Naive thymus-derived CD8-positive, alpha-beta T cell (primary cell): ENCODE measurements at places on chromosomes 12 and 14. TPM values are rescaled to one million over a fixed set of nuclear protein-coding genes. Genes with fewer than 3 reads are reported as not detected.
A peak's percentile ranks its signal among the peaks of the same experiment; 100 is the strongest.

PSMA6 gene
- 126 TPM for total RNA-seq

OR6C2 gene
- total RNA-seq, result not detected

DNA sequence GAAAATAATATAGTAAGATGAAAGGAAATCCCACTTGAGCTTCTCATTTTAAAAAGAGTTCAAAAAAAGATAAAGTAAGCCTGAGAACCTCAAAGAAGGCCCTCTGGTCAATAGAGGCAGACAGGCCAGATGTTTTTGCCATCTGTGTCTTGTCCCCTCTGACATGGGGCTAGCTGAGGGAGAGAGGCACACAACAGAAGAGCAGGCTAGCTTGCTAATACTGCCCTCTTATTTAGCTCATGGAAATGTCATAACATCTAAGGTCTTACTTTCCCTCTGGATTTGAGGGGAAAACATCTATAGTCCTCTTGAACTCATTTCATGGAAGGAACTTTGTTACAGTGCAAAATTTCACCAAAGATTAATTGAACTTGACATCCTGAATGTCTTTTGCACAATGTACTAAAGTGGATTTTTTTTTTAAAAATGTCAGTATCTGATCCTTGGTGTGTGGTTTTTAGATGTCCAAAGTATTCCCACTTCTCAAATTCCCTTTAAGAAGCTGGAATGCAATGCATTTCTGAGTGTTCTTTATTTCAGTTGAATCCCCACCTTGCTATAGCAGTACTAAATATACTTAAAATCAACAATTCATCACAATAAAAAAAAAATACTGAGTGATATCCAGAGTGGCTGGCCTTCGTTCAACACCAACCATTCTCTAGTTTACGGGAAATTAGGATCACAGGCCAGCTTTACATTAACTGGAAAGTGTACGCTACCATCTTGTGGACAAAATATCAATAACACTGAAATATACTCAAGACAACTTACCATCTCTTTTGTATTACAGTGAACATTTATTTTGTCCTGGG is 176.7 kb downstream of the PAH start:
- H3K4me3 ChIP-seq, result no peak overlapping the region
- no peaks in the 10 kb centered on the region for H3K27me3 ChIP-seq
- no peaks in the 10 kb centered on the region for H3K4me1 ChIP-seq
- H3K27ac ChIP-seq, result no peak overlapping the region
- H3K36me3 ChIP-seq, result no peaks in the 10 kb centered on the region

DNA sequence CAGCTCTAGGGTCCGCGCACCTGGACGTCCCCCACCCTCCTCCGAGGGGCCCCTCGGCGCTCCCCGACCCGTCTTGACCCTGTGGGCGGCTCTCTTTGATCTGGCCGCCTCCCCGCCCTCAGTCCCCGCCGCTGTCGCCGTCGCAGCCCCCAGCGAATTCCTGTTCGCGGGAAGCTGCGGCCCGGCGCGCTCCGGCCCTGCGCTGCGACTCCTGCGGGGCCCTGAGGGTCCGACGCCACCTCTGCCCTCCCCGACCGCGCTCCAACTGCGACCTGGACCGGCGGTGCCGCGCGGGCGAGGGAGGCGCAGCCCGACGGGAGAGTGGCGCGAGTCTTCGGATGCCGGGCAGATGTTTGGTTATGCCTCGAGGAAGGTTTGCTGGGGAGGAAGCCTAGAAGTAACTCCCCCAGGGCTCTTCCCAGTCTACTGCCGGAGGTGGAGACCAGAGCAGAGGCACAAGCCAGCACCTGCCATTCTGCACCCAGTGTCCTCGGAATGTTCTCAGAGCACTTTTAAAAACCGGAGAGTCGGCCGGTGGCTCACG is 440 bp upstream of the ISM2 start:
- peaks cover 19% of the 10 kb centered on the region for H3K27me3 ChIP-seq
- no peak overlapping the region for H3K27ac ChIP-seq
- peak; percentile 2 for DNase-seq

NDUFA12 gene
- total RNA-seq, result 67.5 TPM

DNA sequence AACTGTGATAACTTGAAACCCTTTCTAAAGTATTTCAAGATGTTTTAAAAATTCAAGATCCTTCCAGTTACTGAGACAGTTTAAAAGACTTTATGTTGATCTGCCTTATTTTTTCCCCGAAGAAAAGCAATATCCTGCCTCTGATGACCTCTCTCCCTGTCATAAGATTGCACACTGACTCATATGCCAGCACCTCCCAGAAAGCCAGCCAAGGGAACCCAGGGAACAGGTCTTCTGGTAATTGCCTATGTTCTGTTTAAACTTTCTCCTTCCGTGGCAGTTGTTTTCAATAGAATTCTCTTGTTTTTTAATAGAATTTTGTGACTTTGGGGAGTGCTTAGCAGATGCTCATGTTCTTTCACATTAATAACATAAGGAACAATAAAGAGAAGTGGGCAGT is 300.2 kb upstream of the PRKD1 start:
- no peaks in the 10 kb centered on the region for H3K27me3 ChIP-seq
- no peaks in the 10 kb centered on the region for H3K36me3 ChIP-seq
- H3K4me3 ChIP-seq, result no peak overlapping the region
- no peak overlapping the region for H3K27ac ChIP-seq
- no peak for DNase-seq
- H3K4me1 ChIP-seq, result no peaks in the 10 kb centered on the region

POTEM gene
- not detected for total RNA-seq

GRCh38 chr12:10247436-10248058 is 34.9 kb downstream of the GABARAPL1 start:
- H3K27ac ChIP-seq, result no peak overlapping the region
- no peaks in the 10 kb centered on the region for H3K27me3 ChIP-seq
- DNase-seq, result no peak
- peaks cover 32% of the 10 kb centered on the region for H3K4me1 ChIP-seq

DNA sequence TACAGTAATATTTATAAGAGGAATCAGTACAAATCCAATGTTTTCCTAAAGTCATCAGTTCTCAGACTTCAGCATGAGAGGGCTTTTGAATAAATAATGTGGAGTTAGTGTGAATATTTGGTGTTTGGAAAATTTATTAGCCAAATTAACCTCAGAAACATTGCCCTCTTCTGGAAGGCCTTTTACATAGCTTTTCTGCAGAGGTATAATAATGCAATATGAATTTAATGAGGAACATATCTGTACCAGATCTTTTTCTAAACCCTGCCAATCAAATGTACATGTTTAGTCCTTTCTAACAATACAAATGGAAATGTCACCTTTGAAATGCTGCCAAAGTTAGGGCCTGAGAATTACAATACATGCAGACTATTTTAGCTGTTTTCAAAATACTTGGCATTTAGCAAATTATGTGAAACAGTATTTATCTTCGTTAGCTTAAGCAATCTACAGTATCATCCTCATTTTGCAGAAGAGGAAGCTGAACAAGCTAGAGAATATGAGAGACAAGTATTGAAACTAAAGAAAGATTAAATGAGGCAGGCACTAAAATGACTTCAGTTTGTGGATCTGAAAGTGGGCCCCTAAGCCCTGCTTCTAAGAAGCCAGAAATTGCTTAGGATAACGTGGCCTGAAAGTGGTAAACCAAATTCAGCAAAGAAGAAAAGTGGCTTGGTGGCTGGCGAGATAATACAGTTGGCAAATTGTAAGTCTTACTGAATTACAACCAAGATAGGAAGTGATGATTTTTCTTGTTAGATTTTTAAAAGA is 60.4 kb upstream of the MANSC4 start:
- no peak for DNase-seq
- no peak overlapping the region for H3K4me3 ChIP-seq
- no peaks in the 10 kb centered on the region for H3K27me3 ChIP-seq
- H3K27ac ChIP-seq, result no peak overlapping the region
- no peaks in the 10 kb centered on the region for H3K4me1 ChIP-seq

- no peak for DNase-seq
- H3K27me3 ChIP-seq, result peaks cover 8% of the 10 kb centered on the region
- no peak overlapping the region for H3K27ac ChIP-seq
- H3K36me3 ChIP-seq, result peaks cover 5% of the 10 kb centered on the region
Observed at GRCh38 chr12:66203820-66204219, 14.8 kb downstream of the IRAK3 start.

DNA sequence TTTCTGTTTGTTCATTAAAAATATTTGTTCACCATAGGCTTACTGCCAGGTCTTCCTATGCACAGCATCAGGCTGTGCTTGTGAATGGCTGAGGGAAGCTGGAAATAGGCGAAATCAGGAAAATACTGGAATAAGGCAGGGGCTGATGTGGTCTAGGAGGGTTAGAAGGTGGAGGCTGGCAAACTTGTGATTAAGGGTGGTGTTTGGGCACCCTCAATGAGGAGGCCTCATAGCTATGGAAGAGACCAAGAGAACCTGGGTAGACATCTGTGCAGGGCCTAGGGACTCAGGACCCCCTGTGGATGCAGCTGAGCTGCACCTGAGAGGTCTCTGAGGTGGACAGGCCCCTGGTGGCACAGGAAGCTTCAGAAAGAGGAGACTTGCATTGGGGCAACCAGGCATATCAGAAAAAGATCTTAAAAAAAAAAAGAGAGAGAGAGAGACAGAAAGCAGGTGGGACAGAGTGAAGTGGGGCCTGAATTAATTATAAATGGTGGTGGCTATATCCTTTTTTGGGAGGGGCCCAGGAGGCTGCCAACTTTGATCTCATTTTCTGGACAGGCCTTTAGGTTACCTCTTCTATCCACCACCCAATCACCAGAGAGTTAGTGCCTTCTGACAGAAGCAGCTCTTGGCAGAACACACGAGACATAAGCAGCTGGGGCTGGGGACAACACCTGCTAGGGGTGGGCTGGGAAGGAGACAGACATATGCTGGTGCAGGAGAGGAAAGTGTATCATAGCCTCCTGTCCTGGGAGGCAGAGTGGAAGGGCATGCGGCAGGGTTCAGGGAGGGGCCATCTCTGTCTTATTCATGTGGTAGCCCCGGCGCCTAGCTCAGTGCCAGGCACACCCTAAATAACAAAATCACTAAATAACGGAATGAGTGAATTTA is 46.7 kb upstream of the ATP23 start:
- H3K4me3 ChIP-seq, result peak overlapping the region; percentile 61
- peaks cover 32% of the 10 kb centered on the region for H3K4me1 ChIP-seq

- H3K36me3 ChIP-seq, result no peaks in the 10 kb centered on the region
- H3K27me3 ChIP-seq, result no peaks in the 10 kb centered on the region
- no peaks in the 10 kb centered on the region for H3K4me1 ChIP-seq
- H3K4me3 ChIP-seq, result no peak overlapping the region
Observed at GRCh38 chr14:46581036-46581671, 70.4 kb downstream of the RPL10L start.

CKAP4 gene
- 13.7 TPM for total RNA-seq

FAM181A gene
- total RNA-seq, result not detected

KLRC1 gene
- 4.4 TPM for total RNA-seq

DNA sequence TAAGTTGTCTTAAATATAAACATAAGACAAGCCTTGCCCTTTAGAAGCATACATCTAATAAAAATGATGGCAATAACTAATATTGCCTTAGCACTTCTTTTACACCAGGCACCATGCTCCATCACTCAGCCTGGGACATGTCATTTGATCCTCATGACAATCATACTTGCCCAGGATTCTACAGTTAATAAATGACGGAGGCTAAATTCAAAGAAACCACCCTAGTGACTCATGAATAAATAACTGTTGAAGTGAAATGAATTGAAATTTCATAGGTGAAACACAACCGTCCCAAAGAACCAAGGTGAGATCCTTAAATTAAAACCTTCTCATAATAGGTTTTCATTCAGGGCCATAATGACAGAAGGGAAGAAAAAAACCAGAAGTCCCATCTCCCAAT is 89.5 kb downstream of the GRIN2B start:
- peaks cover 13% of the 10 kb centered on the region for H3K27me3 ChIP-seq
- H3K4me3 ChIP-seq, result no peak overlapping the region
- no peak for DNase-seq
- H3K36me3 ChIP-seq, result no peaks in the 10 kb centered on the region
- no peak overlapping the region for H3K27ac ChIP-seq
